ENCODE measurements at places on chromosomes 6 and 20. TPM values are rescaled to one million over a fixed set of nuclear protein-coding genes. Genes with fewer than 3 reads are reported as not detected.

Gene MOG
- total RNA-seq: not detected

DNA sequence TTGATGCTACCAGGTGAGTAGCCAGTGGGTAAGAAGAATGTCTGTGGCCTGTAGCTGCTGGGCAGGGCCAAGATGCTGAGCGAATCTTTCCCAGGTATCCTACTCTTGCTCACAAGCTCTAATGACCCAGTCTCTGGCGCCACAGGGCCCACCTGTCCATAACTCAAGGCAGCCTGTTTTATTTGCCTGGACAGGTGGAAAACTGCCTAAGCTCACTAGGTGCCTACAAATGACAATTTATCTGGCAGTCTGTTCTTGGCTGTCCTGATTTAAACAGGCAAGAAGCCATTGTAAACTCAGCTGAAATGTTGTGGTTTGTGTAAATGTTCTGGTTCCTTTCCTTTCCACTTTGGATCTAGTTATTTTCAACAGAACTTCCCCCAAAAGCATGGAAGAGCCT lies 113.3 kb downstream of the TCP11 start:
- H3K27me3 ChIP-seq: no peaks in the 10 kb centered on the region
- no peak overlapping the region for H3K4me3 ChIP-seq
- no peak for DNase-seq
- no peak overlapping the region for H3K27ac ChIP-seq
- H3K4me1 ChIP-seq: no peaks in the 10 kb centered on the region
- no peaks in the 10 kb centered on the region for H3K36me3 ChIP-seq

Gene SNRPB
- 329 TPM for total RNA-seq

Gene VWA7
- 3.3 TPM for total RNA-seq

DNA sequence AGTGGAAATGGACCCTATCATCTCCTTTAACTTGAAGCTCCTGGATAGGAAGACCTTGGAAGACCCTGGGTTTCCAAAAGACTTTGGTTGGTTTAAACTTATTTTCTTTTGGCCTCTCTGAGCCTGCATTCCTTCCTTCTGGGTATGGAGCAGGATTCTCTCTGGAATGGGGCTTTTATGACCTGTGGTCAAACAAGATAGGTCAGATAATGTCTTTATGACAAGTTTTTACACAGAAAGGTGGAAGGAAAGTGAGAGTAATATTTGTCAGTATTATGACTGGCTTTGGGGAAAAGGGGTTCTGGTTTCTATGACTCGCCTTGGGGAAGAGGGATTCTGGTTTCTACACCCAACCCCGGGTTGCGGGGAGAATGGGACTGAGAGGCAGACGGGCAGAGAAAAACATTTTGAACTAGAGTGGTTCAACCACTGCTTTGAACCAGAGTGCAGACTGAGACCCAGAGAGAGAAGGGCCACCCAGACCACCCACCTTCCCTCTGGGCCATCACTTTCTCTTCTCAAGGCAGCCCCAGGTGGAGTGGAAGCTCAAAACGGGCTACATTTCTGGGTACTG lies 37.6 kb upstream of the KCNK5 start:
- peak; percentile 4 for DNase-seq
- H3K36me3 ChIP-seq: no peaks in the 10 kb centered on the region
- no peak overlapping the region for H3K4me3 ChIP-seq
- H3K27me3 ChIP-seq: peaks cover 5% of the 10 kb centered on the region

DNA sequence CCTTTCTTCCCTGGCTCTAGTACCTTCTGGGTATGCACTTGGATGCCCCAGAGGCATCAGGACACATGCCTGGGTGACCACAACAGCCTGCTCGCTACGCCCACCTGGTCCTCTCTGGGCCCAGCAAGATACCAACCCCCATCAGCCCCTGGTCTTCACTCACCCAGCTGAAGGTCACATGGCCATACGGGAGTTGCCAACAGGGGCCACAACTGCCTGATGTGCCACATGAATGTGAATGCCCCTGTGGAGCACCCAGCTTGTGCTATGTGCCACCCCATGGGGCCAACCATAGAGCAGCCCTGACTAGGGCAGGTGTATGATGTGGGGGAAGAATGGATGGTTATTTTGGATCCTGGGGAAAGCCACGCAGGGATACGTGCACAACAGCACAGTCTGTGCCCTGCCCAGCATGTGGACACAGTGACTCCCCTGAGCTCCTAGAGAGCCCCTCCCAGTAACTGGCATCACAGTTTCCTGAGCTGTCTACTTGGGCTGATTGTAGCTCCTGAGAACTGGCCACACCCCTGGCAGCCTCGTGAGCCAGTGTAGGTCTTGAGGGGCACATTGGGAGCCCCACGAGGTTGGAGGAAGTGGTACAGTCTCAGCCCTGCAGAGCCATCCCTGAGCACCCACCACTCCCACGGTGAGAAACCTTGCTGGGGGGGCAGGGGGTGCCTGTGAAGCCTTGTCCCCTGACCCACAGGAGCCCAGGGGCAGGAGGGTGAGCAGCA lies 10.5 kb upstream of the PCMTD2 start:
- no peaks in the 10 kb centered on the region for H3K27me3 ChIP-seq
- no peak for DNase-seq
- no peak overlapping the region for H3K27ac ChIP-seq
- H3K4me3 ChIP-seq: no peak overlapping the region
- H3K36me3 ChIP-seq: no peaks in the 10 kb centered on the region
- no peaks in the 10 kb centered on the region for H3K4me1 ChIP-seq

DNA sequence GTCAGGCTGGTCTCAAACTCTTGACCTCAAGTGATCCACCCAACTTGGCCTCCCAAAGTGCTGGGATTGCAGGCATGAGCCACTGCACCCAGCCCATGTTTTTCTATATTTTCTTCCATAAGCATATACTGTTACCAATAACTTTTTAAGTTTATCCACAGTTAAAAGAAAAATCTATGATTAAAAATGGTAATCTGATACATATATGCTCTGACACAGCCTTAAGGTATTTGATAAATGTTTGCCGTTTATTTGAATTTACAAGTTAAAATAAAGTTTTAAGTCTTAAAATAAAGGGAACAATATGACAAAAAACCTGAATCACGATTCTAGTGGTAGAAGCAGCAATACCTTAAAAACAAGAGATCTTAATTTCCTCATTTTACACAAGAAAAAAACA lies 5.2 kb downstream of the STK38 start:
- H3K36me3 ChIP-seq: peaks cover 26% of the 10 kb centered on the region
- no peak for DNase-seq
- H3K27ac ChIP-seq: peak overlapping the region; percentile 90
- H3K4me1 ChIP-seq: peaks cover 62% of the 10 kb centered on the region
- H3K27me3 ChIP-seq: no peaks in the 10 kb centered on the region
- peak overlapping the region; percentile 57 for H3K4me3 ChIP-seq

Gene SEL1L2
- total RNA-seq: not detected

Gene OLIG3
- total RNA-seq: 0.35 TPM

- H3K4me1 ChIP-seq: peaks cover 6% of the 10 kb centered on the region
- no peaks in the 10 kb centered on the region for H3K36me3 ChIP-seq
Observed at GRCh38 chr6:13511913-13512717, 24.7 kb upstream of the GFOD1 start.

Gene SLC22A16
- not detected for total RNA-seq

GRCh38 chr6:8391934-8392333 lies 43.4 kb downstream of the SLC35B3 start:
- no peak overlapping the region for H3K27ac ChIP-seq
- H3K27me3 ChIP-seq: no peaks in the 10 kb centered on the region
- H3K4me3 ChIP-seq: no peak overlapping the region
- H3K4me1 ChIP-seq: peaks cover 16% of the 10 kb centered on the region

GRCh38 chr20:50932691-50933280 lies 1.5 kb upstream of the ADNP start:
- H3K4me3 ChIP-seq: peak overlapping the region; percentile 20
- H3K27ac ChIP-seq: peak overlapping the region; percentile 88
- H3K36me3 ChIP-seq: peaks cover 12% of the 10 kb centered on the region
- peaks cover 31% of the 10 kb centered on the region for H3K4me1 ChIP-seq
- no peak for DNase-seq
- H3K27me3 ChIP-seq: no peaks in the 10 kb centered on the region

Measured in activated T-cell treated with anti-CD3 and anti-CD28 coated beads, Interleukin-2, amount 50 U/mL, for 72 hours (primary cell).